Activated CD8-positive, alpha-beta memory T cell treated with anti-CD3 and anti-CD28 coated beads for 4 hours (primary cell): ENCODE measurements at places on chromosomes 1 and 21.

GRCh38 chr1:233500106-233500505, 113.8 kb upstream of the KCNK1 start:
- no peak for DNase-seq

GRCh38 chr1:116106646-116107045, 4.6 kb upstream of the MAB21L3 start:
- DNase-seq: no peak

- no peak for DNase-seq
Measured at GRCh38 chr1:178142806-178143205, 48.9 kb downstream of the RASAL2 start.

GRCh38 chr1:71521655-71522264, 440.9 kb upstream of the ZRANB2 start:
- no peak for DNase-seq

DNA sequence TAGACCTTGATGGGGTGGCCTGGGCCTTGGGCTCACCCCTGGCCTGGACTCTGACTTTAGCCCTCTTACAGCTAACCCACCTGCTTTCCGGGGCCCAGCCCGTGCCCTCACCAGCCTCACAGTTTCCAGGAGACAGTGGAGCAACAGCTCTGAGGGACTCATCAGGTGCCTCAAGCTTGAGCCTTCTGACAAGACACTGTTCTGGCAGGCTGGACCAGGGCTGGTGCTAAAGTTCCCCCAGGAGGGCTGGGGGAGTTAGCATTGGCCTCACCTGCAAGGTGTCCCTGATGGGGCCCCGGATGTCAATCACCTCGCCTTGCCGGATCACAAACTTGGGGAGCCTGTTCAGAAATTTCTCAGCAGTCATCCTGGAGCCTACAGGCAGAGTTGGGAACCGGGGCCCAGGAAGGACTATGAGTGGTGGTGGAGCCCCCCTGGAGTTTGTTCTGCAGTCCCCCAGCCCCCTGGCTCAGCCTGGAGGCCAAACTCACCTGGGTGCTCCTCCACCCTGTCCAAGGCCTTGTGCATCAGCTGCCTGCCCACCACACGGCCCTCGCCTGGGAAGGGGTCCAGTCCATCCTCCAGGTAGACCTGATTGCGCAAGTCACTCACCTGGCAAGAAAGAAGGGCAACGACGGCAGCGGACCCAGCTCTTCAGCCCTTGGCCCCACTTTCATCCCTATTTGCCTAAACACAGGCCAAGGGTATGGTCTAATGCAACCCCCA, 4.1 kb downstream of the SH3BGRL3 start:
- no peak for DNase-seq

- DNase-seq: no peak
Measured at GRCh38 chr1:47024141-47024801, 802 bp downstream of the CYP4X1 start.

- no peak for DNase-seq
Measured at GRCh38 chr1:217096200-217096599, 373.0 kb upstream of the ESRRG start.

DNA sequence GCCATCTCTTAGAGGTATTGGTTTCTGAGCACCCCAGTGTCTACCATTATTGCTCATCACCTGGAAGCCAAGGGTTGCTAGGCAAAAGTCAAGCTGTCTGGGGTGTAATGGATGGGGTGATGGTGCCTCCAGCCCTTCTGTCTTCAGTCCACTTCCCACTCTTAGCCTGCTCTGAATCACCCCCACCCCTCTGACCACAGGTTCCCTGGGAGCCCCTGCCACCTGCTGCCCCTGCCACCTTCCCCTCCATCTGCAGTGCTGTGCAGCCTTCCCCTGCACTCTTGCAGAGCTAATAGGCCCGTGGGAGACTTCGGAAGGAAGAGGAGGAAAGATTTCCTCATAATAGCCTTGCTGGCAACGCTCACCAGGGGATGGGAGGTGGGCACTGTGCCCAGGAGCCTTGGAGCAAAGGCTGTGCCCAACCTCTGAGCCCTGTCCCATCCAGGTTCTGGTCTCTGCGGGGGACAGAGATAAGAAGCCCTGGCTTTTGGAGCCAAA, 35.5 kb downstream of the CAPN2 start:
- DNase-seq: no peak

DNA sequence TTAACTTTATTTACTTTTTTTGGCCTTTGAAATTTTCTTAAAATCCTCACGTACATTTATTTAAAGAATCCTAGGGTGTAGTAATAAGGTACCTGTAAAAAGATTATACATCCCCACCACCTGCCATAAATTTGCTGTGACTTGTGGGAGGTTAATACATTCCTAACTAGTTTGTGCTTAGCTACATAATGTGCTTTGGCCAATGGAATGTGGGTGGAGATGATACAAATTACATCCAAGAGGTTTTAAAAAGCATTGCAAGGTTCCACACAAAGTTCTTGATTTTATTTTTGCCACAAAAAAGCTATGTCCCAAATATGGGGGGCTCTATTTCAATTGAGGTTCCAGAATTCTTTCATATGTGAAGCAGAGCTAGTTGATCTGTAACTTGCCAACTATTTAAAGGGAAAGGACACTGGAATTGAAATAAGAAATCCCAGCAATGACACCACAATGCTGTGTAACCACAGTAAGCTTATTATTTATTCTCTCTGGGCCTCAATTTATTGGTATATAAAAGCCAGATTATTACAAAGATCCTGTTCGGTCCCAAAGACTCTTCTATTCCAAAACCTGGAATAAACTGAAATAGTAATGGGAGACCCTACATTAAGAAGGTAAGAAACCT, 15.7 kb downstream of the ASPM start:
- DNase-seq: no peak

- peak; percentile 22 for DNase-seq
Measured at GRCh38 chr1:10507111-10507879, 32.5 kb downstream of the PEX14 start.

DNA sequence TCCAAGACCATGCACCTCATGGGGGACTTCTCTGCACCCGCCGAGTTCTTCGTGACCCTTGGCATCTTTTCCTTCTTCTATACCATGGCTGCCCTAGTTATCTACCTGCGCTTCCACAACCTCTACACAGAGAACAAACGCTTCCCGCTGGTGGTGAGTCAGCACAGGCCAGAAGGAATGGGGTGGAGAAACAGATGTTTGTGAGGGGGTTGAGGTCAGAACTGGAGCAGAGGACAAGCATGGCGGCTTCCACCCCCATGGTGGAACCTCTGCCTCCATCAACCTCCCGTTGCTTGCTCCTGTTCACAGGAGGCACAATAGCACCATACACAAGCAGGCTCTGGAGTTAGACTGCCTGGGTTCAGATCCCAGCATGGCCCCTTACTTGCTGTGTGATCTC, 6.9 kb upstream of the ATXN7L2 start:
- no peak for DNase-seq

GRCh38 chr1:228978484-228979324, 243.4 kb downstream of the RHOU start:
- DNase-seq: no peak

DNA sequence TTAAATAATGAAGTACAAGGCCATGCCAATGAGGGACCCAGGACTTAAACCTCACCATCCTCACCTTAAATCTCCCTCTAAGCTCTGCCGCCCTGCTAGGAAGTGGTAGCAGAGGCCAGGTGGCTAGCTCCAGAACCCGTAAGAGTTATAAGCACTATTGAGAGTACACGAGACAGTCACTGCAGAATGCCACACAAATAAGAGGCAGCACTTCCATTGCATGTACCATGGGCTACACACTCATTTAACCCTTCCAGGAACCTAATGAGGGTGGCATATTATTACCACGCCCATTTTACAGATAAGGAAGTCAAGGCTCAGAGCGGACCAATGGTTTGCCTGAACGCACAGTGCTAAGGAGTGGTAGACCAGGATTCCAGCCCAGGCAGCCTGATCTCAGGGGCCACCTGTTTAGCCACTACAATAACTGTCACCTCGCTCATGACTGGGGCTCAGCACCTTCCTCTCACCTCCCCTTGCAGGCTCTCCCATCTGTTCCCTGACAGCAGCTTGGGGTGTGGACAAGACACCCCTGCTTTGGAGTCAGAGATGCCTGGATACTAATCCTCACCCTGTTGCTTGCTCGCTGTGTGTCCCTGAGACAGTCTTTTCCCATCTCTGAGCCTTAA, 54.8 kb upstream of the ID3 start:
- no peak for DNase-seq
